ENCODE measurements at places on chromosomes 7 and 10.

DNA sequence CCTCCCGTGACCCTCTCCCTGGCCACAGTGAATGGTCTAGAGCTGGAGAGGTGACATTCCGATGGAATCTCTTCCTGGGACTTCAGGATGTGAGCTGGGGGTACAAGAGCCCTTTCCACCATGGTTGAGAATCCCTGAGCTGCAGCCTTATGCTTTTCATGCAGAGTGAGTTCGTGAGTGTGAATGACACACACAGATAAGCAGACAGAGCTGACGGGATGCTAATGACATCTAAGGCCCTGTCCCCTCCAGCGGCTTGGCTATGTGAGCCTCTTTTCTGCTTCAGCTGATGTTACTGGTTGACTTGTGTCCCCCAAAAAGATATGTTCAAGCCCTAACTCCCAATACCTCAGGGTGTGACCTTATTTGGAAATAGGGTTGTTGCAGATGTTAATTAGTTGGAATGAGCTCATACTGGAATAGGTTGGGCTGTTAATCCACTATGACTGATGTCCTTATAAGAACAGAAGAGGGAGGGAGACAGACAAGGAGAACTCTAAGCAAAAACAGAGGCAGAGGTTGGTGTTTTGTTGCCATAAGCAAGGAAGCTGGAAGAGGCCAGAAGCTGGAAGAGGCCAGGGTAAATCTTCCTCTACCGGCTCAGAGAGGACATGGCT lies 111.1 kb upstream of the AFAP1L2 start:
- DNase-seq: no peak

DNA sequence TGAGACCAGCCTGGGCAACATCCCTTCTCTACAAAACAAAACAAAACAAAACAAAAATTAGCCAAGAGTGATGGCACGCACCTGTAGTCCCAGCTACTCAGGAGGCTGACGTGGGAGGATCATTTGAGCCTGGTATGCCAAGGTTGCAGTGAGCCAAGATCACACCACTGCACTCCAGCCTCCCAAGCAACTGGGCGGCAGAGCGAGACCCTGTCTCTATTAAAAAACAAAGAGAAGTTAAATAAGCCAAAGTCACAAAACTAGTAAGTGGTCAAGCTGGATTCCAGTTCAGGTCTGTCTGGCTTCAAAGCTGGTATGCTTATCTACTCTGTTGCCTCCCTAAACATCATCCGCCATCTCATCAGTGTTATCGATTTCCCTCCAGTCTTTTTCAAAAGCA lies 110.8 kb downstream of the ARID5B start:
- DNase-seq: no peak

GRCh38 chr10:123145542-123146012 lies 2.4 kb upstream of the HMX2 start:
- no peak for DNase-seq

- DNase-seq: no peak
These were observed 55.6 kb upstream of the SKAP2 start for GRCh38 chr7:26919906-26920493.

DNA sequence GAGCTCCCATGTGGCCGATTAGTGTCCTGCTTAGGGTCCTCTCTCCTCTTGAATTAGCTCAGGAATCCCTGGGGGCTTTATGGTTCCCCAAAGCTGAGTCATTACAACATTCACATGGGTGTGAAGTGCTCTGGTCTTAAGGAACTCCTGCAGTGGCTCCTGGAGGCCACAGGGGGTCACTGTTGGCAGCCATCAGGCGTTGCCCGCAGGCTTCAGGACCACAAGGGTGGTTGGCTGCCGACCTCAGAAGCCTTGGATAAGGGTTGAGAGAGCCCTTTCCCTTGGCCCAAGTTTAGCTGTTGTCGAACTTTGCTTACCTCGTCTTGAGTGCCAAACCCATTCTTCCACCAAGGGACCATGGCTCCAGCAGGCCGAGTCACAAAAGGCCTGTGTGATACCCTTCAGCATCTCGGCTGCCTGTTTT lies 61.7 kb downstream of the SH2D4B start:
- no peak for DNase-seq

DNA sequence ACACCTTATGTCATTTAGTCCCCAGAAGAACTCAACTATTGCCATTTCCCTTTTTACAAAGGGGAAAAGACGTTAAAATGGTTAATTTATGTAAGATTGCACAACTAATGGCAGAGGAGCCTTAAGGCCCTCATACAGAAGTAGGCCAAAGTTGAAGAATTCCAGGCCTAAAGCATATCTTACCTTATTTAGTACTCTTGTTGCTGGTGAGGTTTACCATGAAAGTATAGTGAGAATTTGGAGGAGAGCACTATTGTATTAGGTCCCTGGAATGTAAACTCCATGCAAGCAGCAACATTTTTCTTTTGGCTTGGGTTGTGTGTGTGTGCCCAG lies 731 bp upstream of the CRPPA start:
- no peak for DNase-seq

DNA sequence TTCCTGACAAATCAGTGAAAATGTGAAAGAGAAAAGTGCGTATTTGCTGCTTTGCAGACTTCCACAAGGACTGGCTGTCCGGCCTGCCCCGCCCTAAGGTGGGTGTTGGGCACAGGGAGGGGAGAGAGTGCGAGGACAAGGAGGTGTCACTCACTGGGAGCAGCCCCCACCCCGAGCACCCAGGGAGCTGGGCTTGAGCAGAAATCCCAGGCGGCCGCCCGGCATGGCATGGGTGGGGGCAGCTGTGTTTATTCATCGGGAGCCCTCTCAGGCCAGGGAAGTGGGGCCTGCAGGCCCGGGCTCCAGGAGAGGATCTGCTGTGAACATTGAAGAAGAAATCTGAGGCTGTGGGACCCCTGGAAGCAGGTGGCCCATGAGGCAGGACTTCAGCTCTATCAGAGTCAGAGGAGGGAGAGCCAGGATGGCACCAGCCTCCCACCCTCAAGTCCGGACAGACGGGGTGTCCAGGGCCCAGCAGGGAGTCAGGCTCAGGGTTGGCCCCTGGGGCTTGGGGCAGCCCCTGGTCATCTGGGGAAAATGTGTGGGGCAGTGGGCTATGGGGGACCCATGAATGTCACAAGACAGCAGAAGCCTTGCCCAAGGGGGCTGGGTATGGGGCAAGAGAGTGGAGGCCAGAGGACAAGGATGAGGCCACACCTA lies 164.4 kb upstream of the PPP2R2D start:
- no peak for DNase-seq

GRCh38 chr7:130473876-130474275 lies 18.0 kb upstream of the MEST start:
- no peak for DNase-seq

- no peak for DNase-seq
These were observed 55.4 kb downstream of the SLC37A3 start for GRCh38 chr7:140342727-140343514.

DNA sequence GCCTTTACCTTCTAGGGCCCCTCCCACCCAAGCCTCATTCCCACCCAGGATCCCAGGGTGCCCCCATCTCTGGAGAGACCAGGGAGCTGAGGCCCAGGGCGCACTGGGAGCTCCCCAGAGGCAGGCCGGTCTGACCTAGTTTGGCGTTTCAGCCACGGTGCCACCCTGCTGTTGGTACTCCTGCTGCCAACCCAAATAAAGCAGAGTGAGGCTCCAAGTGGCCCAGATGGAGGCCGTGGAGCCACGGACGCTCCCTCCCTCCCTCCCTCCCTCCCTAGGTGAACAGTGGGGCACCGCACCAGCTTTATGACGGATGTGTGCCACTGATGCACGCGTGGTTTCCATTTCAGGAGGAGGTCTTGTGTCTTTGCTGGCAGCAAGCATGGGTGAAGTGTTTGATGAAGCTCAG lies 1.8 kb downstream of the INPP5A start:
- DNase-seq: no peak

DNA sequence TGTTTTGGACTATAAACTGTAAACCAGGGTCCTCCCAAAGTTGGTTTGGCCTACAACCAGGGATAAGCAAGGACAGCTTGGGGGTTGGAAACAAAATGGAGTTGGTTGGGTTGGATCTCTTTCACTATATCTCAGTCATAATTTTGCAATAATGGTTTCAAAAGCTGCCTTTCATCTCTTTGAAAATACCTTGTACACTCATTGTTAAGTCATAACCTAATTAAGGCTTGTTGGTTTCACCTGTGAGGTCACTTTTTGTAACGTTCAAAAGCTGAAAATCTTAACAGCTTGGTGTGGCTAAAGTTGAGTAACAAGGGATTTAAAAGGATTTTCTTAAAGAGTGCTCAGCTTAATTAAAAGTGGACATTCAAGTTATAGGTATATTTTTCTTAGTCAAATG lies 476.1 kb downstream of the IPMK start:
- no peak for DNase-seq

DNA sequence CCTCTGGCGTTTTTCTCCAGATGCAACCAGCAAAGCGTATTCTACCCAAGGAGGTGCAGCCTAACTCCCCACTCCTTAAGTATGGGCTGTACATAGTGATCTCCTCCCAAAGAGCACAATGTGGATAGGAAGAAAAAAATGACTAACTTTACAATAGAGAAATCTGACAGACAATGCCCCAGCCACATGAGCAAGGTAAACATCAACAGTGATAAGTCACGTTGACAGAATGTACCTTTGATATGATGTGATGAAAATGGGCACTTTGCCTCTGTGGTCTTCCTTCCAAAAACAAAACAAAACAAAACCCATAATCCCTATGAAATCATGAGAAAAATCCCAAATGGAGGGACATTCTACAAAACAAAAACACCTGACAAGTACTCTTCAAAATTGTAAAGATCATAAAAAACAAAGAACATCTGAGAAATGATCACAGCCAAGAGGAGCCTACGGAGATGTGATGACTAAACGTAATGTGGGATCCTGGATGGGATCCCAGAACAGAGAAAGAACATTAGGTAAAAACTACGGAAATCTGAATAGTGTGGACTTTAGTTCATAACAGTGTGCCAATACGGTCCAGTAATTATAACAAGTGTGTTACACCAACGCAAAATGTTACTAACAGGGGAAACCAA lies 50.6 kb downstream of the ABLIM1 start:
- no peak for DNase-seq

GRCh38 chr10:13160934-13161856 lies at the start of gene MCM10:
Gene MCM10, plus strand, starts transcription at chr10:13161558. Its CDS starts 2,645 bp downstream, at chr10:13164203.
- DNase-seq: peak; percentile 88

GRCh38 chr7:3469641-3470040 lies 168.6 kb downstream of the SDK1 start:
- no peak for DNase-seq

DNA sequence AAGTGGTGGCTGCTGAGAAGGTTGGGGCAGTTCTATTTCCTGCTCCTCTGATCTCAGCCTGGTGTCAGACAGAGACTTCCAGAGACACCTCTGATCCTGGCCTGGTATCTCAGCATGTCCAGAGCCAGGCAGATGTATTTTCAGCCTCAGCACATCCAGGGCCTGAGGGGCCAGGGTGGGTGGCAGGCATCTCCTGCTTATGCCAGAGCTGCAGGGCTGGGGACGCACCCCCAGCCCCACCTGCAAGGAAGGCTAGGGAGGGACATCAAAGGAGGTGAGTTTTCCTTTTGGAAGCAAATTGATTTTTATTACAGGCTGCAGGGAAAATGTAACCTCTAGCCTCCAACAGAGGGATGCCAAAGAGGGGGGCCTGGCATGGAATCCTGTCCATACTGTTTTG lies 36.7 kb downstream of the CFAP46 start:
- no peak for DNase-seq

- DNase-seq: no peak
These were observed 71.1 kb upstream of the INSYN2A start for GRCh38 chr10:127267442-127267841.

DNA sequence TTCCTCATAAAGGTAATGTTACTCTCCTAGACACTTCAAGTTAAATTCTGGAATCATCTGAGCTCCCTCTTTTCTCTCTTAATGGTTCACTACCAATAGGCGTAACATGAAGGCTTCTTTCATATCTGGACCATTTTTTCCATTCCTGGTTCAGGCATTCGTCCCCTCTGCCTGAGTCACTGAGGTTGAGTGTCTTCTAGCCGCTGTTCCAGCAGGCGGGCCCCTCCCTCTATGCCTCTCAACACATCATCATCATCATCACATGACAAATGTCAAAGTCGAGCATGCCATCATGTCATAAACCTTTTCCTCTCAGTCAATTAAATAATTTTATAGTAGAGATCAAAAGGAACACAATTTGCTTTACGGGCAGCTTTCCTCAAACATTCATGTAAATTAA lies 168.9 kb upstream of the ASAH2 start:
- no peak for DNase-seq

GRCh38 chr7:24050991-24051560 lies 232.9 kb upstream of the NPY start:
- no peak for DNase-seq

- no peak for DNase-seq
These were observed 873.7 kb downstream of the NXPH1 start for GRCh38 chr7:9307131-9307530.

DNA sequence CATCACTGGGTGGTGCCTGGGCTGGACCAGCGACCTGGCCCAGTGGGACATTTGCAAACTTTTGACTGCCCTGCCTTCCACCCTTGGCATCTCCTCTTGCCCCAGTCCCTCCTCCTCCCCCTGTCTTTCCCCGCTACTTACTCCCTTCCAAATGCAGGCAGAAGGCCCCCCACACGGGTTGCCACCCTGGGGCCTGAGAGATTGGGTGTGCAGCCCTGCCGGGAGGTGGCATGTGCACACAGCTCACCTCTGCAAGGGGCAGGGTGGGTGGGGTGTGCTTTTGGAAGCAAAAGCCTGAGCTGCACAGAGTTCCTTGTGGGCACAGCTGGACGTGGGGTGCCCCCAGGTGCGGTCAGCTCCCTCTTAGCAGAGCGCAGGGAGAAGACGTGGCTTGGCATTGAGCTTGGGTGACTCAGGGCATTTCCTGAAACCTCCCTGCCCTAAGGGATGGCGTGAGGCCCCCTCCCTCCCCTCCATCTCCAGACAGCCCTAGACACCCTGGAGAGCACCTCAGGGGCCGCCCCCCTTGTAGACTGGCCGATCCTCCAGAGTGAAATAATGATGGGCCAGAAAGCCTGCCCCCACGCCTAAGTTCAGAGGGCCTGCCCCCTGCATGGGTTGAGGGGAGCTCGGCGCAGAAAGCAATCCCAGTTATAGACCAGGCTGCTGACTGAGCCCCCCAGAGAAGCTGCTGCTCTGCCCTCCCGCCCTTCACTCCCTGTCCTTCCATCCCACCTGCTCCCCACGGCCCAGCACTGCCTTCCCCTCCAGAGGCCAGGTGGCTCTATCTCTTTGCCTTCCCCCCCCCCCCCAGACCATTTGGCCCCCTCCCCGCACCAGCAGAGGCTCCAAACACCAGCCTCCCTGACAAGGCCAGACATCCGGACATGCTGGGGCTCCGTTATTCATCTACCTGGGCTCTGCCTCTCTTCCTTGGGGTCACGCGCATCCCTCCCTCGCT lies 2.3 kb upstream of the SHH start:
- no peak for DNase-seq

DNA sequence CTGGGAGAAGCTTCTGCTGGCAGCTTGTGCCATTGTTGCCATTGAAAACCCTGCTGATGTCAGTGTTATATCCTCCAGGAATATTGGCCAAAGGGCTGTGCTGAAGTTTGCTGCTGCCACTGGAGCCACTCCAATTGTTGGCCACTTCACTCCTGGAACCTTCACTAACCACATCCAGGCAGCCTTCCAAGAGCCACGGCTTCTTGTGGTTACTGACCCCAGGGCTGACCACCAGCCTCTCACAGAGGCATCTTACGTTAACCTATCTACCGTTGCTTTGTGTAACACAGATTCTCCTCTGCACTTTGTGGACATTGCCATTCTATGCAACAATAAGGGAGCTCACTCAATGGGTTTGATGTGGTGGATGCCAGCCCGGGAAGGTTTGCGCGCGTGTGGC lies 220.7 kb downstream of the ADK start:
- DNase-seq: no peak

GRCh38 chr10:50653758-50654157 lies 30.0 kb upstream of the SGMS1 start:
- DNase-seq: no peak

All from activated B cell treated with CpG ODN at 0.5 μM for 24 hours (primary cell).